Cardiac septum (tissue), 1 donor: ENCODE measurements at places on chromosomes 12 and 14. TPM values are rescaled to one million over a fixed set of nuclear protein-coding genes. Genes with fewer than 3 reads are reported as not detected.

DNA sequence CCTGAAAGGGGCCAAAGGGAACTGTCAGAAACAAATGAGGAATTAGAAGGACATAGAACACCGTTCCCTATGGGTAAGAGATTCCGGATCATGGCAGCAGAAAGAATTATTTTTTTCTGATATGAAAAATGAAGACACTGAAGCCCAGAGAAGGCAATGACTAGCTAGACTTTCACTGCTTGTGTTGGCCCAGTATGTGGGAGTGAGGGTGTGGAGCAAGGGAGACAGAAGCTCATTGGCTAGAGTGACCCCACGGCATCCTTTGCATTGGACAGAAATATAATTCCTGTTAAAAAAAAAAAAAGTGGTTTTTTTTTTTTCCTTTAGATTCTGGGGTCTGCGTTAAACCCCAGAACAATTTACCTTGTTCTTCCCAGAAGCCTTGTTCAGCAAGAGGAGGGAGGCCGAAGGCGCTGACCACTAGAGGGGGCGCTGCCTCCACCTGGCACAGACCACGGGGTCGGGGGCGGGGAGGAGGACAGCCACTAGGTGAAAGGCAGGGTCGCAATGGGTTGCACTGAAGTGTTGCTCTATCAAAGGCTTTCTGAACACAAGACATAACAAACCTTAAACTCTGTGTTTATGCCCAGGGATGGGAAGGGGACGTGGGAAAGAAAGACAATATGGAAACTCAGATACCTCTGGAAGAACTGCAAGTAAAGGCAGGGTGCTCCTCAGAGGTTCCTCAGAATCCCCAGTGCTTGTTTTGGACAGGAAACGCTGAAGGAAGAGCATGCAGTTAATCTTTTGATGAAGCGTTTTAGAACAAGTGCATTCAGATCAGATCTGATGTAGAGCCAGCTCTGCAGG is 156.8 kb downstream of the KCNA5 start:
- DNase-seq = no peak

DNA sequence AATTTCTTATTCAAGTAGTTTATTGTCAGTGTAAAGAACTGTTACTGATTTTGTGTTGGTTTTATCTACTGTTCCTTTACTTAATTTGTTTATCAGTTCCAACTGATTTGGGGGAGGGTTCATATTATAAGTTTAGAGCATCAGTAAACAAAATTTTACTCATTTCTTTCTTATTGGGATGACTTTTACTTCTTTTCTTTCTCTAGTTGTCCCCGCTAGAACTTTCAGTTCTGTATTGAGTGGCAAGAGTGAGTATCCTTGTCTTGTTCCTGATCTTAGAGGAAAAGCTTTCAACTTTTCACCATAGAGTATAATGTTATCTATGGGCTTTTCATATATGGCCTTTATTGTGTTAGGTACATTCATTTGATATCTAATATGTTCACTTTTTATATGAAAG is 584.1 kb downstream of the LRFN5 start:
- no peak for DNase-seq

- no peak for DNase-seq
These were observed 352 bp downstream of the PHB2 start for GRCh38 chr12:6970096-6970527.

GRCh38 chr12:48903982-48904411 is 21.3 kb downstream of the FKBP11 start:
- no peak for DNase-seq

- DNase-seq = no peak
These were observed 137.2 kb upstream of the NCOR2 start for GRCh38 chr12:124704619-124705018.

DNA sequence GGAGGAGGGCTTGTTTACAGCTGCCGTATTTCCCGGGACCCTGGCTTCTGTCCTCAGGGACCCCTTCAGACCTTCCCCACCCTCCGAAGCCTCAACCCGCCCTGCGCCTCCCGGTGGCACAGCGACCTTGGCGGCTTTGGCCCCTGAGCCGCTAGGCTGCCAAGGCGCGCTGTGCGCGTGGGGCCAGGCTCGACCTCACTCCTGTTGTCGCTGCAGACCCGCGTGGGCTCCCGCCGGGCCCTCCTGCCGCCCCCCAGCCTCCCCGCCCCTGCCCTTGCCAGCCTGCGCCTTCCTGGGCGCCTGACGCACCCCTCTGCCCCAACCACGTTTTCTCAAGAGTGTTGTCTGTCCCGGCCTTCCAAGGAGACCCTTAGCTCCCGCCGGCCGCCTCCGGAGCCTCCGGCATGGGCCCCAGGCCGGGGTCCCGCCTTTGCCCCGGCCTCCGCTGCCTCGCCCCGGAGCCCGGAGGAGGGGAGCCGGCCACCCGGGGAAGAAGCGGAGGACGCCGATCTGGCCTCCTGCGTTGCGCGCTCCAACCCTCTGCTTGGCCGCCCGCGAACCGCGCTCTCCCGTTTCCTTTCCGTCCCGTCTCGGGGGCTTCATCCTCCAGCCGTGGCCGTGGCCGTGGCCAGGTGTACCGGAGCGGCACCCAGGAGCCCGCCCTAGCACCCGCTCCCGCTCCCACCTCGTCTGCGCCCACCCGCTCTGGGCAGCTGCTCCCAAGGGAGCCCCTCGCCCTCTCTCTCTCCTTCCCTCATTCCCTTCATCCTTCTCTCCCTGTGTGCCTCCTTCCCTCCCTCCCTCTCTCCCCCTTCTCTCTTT is 19.9 kb downstream of the PPP2R5C start:
- no peak for DNase-seq

DNA sequence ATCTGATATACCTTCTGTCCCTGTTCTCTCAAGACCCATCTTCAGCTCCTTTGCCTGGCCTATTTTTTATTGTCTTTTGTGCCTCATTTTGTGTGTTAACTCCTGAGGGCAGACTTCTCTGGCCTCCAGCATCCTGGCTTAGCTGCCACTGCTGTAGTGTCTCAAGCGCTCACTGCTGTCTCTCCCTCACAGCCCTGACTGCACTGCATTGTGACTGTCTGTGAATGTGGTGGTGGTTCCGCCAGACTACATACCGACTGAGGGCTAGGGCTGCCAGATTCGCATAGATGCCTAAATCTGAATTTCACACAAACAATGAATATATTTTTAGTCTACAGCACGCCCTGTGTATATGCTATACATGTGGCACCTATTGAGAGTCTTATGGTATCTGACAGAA is 1088.9 kb upstream of the TMEM132C start:
- DNase-seq = no peak

DNA sequence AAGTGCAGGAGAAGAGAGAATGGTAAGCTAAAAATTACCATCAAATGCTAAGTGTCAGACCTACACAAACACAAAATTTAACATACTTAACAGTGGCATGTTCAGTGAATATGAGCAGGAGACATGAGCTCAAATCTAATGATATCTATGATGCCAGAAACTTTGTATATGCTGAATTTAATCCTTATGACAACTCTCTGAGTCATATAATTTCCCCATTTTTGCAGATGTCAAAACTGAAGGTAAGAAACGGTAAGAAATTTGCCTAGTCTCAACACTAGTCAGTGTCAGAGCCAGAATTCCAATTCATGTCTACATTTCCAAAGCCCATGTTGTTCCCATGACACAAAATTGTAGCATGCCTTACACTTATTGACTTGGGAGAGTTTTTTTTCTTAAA is 375.8 kb downstream of the APAF1 start:
- DNase-seq = no peak

DNA sequence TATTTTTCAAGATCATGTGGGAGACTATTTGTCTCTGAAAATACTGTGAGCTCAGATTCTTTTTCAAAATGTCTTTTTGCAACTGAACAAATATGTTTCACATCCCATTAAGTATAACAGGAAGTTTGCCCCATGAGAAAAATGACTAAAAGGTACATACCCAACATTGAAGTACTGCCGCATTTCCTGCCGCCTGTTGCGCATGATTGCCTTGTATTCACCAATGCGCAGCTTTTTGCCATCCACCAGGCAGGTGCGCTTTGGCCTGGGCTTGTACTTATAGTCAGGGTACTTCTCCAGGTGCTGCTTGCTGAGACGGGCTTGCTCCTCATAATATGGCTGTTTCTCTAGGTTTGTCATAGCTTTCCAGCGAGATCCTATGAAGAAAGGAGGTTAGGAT is 413.2 kb downstream of the SOX5 start:
- DNase-seq = no peak

- DNase-seq = no peak
These were observed 6.5 kb upstream of the TBX3 start for GRCh38 chr12:114690267-114691135.

- DNase-seq = no peak
These were observed 34.1 kb downstream of the CCDC85C start for GRCh38 chr14:99569725-99570543.

DNA sequence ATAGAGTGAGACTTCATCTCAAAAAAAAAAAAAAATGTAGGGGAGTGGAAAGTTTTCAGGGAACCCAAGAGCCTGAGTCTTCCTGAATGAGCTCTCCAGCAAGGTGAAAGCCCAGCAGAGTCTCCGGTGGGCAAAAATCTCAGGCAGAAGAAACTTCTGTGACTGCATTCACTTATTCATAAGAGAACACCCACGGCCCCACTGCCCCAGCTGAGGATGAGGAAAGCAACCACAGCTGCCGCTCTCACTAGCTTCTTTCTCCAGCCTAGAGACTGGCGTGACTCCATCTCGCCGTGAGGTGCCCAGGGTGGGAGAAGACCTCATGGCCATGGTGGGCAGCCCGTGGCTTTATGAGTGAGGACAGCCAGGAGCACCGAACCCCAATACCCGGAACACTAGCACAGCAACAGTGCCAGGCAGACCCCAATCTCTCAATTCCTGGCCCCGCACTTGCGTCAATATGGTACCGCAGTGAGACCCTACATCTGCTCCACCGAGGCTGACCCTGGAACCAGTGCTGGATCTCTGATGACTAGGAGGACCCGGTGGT is 29.7 kb upstream of the DYNC1H1 start:
- DNase-seq = no peak

DNA sequence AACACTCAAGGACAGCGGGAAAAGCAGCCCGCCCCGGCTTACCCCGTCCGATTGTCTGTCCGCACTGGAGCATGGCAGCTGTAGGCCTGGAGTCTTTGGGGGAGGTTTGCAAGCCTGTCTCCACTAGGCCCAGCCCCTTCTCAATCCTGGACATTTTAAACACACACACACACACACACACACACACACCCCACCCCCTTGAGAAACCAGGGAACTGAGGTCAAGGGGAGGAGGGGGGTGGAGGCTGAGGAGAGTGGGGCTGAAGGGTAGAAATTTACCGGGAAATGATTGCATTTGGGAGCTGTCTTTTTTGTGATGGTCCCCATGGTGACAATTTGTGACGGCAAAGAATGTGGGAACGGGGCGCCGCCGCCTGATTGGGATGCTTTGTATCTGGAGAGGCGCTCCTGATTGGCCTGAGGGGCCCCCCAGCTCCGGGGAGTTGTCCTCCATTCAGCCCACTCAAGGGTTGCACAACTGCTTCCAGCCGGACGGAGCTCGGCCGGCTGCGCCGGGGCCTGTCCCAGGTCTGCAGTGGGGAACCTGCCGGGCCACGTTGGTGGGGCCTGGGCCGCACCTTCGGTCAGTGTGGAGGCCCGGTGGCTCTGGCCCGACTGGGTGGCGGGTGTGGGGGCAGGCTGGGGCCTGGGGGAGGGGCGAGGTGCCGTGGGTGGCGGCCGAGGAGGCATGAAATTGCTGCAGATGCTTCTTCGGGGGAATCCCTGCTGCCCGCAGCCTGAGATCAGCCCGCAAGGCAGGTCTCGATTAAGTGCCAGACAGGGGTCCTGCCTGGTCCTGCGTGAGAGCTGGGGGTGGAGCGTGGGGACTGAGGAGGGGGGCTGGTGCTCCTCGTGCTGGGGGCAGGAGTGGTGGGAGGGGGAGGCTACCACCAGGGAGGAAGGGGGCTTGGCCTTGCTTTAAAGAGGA is at the start of gene FAM181A:
FAM181A (plus strand) TSS at position 472 of the 927 bp plus-strand sequence. CDS start 942 bp downstream, outside the sequence.
- no peak for DNase-seq

DNA sequence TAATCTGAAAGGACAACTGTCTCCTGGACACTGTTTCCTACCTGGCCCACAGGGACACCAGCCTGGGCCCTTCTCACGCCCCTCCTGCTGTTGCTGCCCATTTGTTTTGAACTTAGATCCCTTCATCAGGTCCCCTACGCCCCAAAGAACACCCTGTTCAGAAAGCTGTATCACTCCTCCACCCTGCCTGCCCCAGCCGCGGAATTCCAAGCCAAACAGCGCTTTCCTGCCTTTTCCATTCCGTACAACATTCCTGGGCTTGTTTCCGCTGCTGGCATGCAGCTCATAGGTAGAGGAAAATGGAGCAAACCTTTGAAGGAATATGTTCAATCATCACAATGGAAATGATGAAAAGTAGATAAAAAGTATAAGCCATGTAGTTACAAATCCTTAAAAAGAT is 12.8 kb upstream of the GSG1 start:
- DNase-seq = no peak

DNA sequence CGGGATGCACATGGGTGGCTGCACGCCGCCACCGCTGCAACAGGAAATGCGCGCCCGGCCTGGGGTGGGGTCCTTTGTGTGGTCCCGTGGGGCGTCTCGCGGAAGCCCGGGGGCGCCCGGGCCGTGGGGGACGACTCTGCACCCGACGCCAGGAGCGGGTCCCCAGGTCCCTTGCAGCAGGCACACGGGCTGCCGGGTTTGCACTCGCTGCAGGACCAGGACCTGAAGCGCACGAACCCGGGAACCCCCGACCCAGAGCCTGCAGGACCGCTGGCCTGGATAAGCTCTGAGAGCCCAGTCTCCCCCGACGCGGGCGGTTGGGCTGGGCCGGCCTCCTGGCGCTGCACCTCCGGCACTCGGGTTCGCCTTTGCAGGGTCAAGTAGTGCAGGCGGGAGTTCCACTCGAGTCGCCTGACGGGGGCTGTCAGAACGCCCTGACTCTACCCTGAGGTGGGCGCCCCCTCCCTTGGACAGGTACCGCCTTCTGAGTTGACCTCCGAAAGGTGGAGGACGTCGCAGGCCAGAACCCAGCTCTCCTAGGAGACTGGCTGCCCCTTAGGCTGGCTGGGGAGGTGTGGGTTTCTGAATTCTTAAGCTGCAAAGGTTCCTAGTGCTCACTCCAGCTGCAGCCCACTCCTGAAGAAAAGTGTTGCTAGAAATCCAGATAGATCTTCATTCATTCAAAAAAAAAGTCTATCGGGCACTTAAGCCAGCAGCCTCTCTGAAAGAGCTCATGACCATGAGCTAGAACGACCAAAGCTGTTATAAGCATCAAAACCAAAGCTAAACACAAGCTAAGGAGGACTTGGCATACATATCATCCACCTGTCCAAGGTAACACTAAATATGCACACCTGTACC is 68.0 kb downstream of the RNF34 start:
- DNase-seq = no peak

DNA sequence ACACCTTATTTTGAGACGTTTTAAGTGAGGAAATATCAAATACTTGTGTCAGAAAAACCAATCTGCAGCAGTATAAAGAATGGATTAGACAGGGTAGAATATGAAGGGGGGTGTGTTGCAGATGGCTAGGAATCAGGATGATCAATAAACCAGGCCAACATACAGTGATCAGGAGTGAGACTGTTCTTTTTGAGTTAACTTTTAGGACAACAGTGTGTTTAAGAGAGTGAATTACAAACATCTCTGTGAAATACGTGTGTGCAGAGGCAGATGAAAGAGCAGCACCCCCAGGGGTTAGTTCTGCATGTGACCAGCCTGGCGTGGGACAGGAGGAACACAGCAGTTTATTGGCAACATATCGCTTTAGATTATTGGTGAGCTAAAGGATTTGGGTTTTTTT is 10.6 kb upstream of the NRDE2 start:
- no peak for DNase-seq

GRCh38 chr14:103695296-103696069 is 19.8 kb downstream of the XRCC3 start:
- DNase-seq = no peak

ARID2 gene
- 24.2 TPM for total RNA-seq

CFAP73 gene
- total RNA-seq = not detected

SPIC gene
- total RNA-seq = not detected

OR4E1 gene
- not detected for total RNA-seq

INSM2 gene
- total RNA-seq = not detected

HCAR2 gene
- 0.59 TPM for total RNA-seq

AKAP5 gene
- 0.51 TPM for total RNA-seq

LALBA gene
- not detected for total RNA-seq
